ENCODE measurements at places on chromosomes 16 and 17.

GRCh38 chr17:45050481-45051059, 862 bp downstream of the DCAKD start:
- DNase-seq = peak; percentile 66
- H3K36me3 ChIP-seq = peaks cover 28% of the 10 kb centered on the region
- H3K27me3 ChIP-seq = no peaks in the 10 kb centered on the region
- peaks cover 48% of the 10 kb centered on the region for H3K4me1 ChIP-seq

GRCh38 chr16:4608704-4608980, 6.0 kb downstream of the UBALD1 start:
- DNase-seq = no peak
- peaks cover 5% of the 10 kb centered on the region for H3K4me1 ChIP-seq
- H3K4me3 ChIP-seq = no peak overlapping the region
- no peaks in the 10 kb centered on the region for H3K36me3 ChIP-seq

- no peak for DNase-seq
- H3K36me3 ChIP-seq = no peaks in the 10 kb centered on the region
These were observed 2.1 kb downstream of the PRCD start for GRCh38 chr17:76541739-76542454.

DNA sequence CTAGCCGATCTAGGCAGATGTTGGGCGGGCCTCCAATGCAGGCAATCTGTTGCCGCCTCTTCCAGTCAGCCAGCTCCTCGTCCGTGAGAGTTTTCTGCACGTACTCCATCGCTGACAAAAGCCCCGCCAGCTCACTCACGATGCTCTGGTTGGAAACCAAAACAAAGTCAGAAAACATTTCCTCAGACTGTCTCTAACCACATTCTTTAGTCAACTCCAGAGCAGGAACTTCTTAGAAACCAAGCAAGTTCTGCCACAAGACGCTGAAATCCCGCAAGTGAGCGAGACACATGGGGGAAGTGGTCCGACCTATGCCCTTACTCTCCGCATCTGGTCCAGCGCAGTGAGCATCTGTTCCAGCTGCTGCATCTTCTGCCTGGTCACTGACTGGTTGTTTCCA, 49.1 kb downstream of the STAT5A start:
- H3K27me3 ChIP-seq = no peaks in the 10 kb centered on the region
- peaks cover 86% of the 10 kb centered on the region for H3K4me1 ChIP-seq
- peaks cover 70% of the 10 kb centered on the region for H3K36me3 ChIP-seq
- peak overlapping the region; percentile 94 for H3K27ac ChIP-seq
- H3K4me3 ChIP-seq = peak overlapping the region; percentile 53

DNA sequence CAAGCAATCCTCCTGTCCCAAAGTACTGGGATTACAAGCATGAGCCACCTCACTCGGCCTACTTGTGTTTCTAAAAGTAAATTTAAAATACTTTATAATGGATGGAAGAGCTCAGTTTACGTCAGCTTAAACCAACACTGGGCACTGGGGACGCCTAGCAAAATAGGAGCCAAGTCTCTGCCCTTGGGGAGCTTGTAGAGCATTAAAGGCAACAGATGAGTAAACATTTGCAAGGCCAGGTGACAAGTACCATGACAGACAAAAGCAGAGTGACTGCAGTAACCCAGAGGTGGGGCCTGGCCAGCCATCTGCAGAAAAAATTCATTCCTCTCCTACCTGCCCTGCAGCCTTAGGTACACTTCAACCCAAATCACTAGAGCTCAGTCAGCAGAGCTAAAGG, 12.1 kb upstream of the NLK start:
- no peak overlapping the region for H3K27ac ChIP-seq
- no peaks in the 10 kb centered on the region for H3K27me3 ChIP-seq
- DNase-seq = no peak
- H3K36me3 ChIP-seq = no peaks in the 10 kb centered on the region
- peaks cover 5% of the 10 kb centered on the region for H3K4me1 ChIP-seq

Measured in activated CD4-positive, alpha-beta T cell treated with anti-CD3 and anti-CD28 coated beads for 36 hours (primary cell).